Fibroblast of skin of right quadriceps (primary cell): ENCODE measurements at places on chromosomes 7 and 10.

- no peak for DNase-seq
These were observed 190.4 kb downstream of the PTPRN2 start for GRCh38 chr7:158396982-158397862.

DNA sequence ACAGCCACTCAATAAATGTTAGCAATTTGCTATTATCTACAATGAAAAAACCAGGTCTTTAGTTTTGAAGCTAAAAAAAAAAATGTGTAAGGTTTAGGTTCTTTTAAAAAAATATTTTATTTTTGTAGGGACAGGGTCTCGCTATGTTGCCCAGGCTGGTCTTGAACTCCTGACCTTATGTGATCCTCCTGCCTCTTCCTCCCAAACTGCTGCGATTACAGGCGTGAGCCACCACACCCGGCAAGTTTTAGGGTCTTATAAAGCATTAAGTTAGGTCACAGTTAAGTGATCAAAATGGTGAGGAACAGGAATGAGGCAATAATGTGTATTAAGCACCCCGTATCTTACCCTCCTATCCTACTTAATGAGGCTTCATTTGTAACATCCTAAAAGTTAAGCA lies 774 bp downstream of the SEM1 start:
- DNase-seq: no peak

- DNase-seq: no peak
These were observed 244.6 kb downstream of the SORCS1 start for GRCh38 chr10:106919871-106920282.

DNA sequence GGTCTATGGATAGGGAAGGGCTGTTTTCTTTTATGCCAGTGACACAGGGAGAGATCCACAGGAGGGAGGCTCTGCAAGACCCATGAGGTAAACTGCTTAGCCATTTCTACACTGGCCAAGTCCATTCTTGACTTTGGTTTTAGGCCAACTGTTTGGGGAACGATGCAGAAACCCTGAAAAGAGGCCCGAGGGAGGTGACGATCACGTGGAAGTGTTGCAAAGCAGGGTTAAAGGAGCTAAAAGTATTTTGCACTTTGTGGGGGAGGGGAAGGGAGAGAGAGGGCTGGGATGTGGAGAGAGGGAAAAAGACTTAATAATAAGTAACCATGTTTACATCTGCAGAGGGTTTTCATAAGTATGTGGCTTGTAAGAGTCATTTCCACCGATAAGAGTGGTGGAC lies 239.7 kb downstream of the EMX2 start:
- DNase-seq: no peak

DNA sequence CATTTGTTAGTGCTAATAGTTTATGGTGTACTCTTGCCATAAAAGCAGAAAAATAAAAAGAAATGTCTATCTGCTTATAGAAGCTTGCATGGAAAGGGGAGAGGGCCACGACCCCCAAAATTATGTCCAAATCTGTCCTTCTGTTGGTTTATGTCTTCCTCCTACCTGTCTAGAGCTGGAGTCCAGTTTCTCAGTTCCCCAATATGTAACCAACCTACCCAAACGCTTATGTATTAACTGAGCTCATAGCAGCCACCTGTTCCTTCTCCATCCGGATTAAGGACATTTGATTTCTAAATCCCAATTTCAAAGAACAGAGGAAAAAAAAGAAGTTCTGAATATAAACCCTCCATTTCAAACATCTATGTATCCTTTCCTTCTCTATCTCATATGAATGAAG lies 30.3 kb upstream of the TPK1 start:
- DNase-seq: no peak

GRCh38 chr7:3439333-3440030 lies 138.4 kb downstream of the SDK1 start:
- peak; percentile 94 for DNase-seq

DNA sequence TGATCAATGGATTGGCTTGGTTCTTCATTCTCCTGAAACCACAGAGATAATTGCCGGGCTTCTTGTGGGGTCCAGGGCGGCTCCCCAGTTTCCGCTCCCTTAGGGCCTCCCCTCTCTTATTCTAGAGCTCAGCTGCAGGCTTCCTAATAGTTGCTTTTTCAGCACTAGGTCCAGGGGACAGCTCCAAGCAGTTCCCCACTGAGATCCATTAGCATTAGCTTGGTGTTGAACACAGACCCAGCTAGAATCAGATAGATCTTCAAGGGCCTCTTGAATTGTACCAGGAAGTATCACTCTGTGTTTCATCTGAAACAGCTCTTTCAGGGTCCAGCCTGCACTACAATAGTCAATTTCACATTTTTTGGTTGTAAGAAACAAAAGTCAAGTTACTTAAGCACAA lies 238.7 kb downstream of the SEC23IP start:
- no peak for DNase-seq

GRCh38 chr10:36640626-36641025 lies 484.8 kb upstream of the ANKRD30A start:
- no peak for DNase-seq

GRCh38 chr10:10826125-10826524 lies 191.5 kb upstream of the CELF2 start:
- DNase-seq: peak; percentile 67

DNA sequence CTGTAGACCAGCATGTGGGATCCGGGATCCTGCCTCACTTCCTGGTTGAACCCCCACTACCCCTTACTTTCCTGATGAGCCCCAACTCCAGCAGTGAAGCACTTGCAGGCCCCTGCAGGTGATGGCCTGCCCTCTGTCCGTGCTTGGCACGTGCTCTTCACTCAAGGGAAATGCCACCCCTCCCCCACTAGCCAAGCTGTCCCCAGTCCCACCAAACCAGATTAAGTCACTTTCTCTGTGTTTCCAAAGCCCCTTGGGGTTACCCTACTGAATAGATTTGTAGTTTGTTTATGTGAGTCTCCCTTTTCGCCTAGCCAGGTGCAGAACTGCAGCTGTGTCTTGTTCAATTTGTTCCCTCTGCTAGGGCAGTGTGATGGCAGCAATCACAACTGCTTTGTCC lies 121.7 kb downstream of the WDFY4 start:
- no peak for DNase-seq

GRCh38 chr7:97733276-97734161 lies 1.6 kb downstream of the TAC1 start:
- no peak for DNase-seq

GRCh38 chr7:141073641-141074161 lies at the start of gene TMEM178B:
Gene TMEM178B (plus strand): TSS chr7:141074064.
- DNase-seq: no peak

DNA sequence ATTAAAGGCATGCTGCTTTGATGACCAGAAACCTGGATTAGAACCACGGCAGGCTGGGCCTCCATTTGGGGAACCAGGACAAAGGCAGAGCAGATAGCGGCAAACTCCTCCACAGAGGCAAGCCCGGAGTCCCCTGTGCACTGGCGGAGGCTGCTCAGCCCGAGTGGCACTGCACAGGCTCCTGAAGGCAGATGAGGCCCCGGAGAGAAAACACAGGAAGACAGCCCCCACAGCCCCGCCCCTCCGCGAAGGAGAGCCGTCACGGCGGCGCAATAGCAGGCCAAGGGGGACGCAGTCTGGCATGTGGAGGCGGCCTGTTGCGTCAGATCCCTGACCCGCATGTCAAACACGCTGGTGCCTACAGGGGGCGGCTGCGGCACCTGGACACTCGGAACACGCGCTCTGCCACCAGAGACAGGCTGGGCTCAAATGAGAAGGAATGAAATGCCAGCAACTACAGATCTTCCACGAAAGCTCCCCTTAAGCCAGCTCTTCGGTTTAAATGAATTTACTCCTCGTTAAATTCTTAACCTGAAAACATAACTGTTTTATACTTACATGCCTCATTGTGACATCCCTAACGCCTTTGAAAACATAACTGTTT lies 128.5 kb downstream of the MAD1L1 start:
- peak; percentile 93 for DNase-seq

DNA sequence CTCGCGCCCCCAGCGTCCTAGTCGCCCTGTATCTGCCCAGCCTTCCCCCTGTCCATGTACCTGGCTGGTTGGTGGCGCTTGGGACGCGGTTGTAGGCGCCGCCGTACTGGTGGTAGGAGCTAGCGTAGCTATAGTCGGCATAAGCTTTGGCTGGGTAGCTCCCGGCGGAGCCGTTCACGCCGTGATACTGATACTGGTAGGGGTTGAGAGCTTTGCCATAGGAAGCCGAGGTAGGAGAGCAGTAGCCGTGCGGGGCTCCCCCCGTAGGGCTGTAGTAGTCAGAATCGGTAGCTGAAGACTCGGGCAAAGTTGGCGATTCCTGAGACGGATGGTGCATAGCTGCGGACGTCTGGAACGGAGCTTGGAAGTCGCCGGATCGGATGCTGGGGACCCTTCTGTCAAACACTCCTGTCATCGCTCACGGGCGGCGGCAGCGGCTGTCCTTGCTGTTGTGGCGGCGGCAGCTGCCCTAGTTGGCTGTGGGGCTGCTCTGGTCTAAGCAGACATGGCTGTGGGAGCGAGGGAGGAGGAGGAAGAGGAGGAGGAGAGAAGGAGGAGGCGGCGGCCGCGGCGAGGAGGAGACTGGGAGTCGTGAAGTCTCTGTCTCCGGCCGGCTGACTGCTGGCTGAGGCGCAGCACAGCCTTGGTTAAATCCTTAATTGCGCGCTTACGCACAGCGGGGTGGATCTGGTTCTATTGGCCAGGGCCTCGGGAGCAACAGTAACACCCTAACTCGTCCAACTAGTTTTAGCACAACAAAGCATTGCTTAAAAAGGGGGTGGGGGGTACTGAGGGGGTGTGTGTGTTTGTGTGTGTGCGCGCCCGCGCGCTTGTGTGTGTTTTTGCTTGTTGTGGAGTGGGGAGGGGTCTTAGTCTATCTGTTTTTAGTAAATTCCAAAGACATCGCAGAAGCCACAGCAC lies at the start of gene DLX5:
Gene DLX5, minus strand, starts transcription at position 623 of the 921 bp plus-strand sequence. Its CDS starts 208 bp downstream, at position 415.
- DNase-seq: peak; percentile 47

- no peak for DNase-seq
These were observed 16.0 kb upstream of the KIF5B start for GRCh38 chr10:32072025-32072800.

DNA sequence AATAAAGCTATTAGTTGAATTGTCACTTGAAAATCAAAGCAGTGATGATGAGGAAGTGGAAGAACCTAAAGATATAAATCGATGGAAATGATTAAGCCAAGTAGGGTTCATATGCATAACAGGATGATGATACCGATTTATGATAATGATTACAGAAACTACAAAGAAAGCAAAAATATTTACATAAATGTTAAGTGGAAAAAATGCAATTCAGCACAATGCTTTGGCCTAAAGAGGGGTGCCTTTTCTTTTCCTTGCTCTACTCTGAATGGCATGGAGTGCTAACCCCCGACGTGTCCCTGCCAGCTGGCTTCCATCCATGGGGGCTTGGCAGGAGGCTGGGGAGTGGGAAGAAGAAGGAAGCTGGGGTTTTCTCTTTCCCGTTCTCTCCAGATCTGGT lies 240.3 kb downstream of the GATA3 start:
- DNase-seq: no peak

DNA sequence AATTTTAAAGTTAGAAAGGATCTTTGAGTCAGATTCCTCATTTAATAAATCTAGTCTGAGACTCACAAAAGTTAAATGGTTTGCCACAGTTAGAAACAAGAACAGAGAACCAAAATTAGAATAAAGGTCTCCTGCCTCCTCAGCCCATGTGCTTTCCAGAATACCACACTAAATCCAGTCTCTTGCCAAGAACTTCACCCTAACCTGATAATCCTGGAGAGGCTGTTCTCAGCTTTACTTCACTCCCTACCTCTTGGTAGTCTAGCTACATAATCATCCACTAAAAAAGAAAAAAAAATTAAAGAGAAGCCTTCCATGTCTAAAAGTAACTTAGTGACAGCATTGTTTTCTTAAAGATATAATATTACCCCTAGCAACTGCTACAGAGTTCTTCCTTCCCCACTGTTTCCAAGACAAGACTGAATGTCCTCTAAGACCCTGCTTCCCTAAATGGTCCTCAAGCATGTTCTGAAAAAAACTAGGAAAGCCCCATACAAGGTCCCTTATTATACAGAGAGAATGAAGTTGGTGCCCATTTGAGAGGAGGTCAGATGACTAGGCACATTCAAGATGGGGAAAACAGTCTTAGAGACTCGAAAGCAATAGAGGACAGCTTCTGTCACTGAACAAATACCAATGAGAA lies 56.8 kb downstream of the ZNF438 start:
- DNase-seq: no peak

- peak; percentile 31 for DNase-seq
These were observed 326.2 kb upstream of the AUTS2 start for GRCh38 chr7:69272101-69272500.

- DNase-seq: peak; percentile 23
These were observed 6.9 kb upstream of the UBE2H start for GRCh38 chr7:129959471-129960203.

DNA sequence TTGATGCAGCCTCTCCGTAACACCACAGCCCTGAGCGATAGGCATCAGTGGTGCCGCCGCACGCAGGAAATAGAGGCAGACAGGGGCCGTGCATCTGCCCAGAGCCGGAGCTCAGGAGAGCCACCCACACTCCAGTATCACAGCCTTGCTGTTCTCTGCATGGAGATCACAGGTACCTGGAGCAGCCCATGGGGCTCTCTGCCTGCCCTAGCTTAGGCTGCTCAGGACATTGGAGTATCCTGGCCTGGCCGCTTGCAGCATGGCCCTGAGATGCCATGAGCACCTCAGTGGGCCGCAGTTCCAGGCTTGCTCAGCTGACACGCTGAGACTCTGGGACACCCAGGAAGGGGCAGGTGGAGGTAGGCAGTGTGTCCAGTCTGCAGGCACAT lies 47.0 kb downstream of the ELFN1 start:
- no peak for DNase-seq

- peak; percentile 73 for DNase-seq
These were observed 64.4 kb downstream of the ITGB8 start for GRCh38 chr7:20395104-20395503.

DNA sequence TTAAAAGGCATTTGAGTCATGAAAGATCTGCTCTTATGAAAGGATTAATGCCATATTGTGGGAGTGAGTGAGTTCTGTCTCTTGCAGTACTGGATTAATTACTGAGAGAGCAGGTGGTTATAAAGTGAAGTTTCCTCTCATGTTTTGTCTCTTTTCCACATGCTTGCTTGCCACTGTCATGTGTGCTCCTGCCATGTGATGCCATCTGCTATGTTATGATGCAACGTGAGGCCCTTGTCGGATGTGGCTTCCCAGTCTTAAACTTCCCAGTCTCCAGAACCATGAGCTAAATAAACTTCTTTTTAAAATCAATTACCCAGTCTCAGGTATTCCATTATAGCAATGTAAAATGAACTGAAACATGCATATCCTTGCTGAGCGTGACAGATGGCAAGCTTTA lies 22.7 kb upstream of the TCTN3 start:
- no peak for DNase-seq

DNA sequence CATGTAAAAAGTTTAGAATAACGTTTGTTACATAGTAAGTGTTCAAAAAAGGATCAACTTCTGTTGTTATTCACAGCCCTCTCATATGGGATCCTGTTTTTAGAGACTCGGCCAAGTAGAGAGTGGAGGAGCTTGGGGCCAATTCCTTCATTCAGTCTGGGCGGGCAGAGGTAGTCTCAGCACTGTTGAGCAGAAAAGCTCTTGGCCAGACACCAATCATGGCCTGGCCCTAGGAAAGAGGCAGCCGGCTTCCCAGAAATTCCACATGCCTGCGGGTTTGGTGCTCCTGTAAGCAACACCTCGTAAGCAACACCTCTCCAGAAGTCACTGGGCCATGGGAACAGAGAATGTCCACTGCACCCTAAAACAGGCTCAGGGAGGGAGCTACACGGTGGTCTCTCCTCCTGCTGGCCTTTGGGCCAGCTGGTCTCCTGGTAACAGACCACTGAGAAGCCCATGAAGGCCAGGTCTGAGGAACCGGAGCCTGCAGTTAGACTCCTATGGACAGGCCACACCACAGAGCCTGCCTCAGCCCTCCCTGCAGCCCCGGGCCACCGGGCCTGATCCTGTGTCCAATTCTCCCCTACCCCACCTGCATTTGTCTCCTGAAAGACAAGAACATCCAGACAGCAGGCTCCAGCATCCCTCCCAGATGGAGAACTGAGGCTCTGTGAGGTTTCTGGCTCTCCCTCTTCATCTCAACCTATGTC lies 149.1 kb downstream of the GRID1 start:
- DNase-seq: no peak
